ENCODE measurements at places on chromosomes 5 and 9. TPM values are rescaled to one million over a fixed set of nuclear protein-coding genes. Genes with fewer than 3 reads are reported as not detected.

DNA sequence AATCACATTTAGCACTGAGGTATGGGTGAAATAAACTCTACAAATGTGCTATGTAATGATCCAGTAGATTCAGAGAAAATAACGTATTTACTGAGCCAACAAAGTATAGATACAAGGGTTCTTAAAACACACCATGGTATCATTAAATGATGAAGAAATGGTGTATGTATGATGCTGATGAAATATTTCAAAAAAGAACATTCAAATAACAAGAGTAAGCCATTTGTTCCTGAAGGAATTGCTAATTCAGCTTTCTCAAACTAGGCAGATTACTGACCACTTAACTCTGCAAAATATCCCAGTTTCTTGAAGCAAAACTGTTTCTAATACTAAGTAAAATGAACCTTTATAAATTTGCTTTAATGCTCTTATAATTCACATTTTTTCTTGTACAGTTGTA lies 97.6 kb upstream of the IFNE start:
- DNase-seq: no peak

Gene ZER1
- polyA plus RNA-seq: 36.7 TPM

DNA sequence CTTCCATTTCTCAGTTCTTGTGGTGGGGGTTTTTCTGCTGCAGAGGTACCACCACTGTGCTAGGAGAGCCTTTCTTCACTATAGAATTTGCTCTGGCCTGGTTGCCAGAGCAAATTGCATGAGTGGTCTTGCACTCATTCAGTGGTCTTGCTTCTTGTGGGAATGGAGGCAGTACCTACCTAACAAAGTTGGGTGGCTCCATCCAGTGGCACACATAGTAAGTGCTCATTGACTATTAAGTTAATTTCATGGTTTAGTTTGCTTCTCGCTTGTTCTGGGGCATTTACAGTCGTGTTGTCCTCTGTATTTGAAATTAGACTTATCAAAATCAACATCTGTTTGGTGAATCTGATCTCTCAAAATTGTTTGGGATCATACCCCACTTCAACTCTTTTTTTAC lies 23.0 kb downstream of the SLC28A3 start:
- DNase-seq: no peak

DNA sequence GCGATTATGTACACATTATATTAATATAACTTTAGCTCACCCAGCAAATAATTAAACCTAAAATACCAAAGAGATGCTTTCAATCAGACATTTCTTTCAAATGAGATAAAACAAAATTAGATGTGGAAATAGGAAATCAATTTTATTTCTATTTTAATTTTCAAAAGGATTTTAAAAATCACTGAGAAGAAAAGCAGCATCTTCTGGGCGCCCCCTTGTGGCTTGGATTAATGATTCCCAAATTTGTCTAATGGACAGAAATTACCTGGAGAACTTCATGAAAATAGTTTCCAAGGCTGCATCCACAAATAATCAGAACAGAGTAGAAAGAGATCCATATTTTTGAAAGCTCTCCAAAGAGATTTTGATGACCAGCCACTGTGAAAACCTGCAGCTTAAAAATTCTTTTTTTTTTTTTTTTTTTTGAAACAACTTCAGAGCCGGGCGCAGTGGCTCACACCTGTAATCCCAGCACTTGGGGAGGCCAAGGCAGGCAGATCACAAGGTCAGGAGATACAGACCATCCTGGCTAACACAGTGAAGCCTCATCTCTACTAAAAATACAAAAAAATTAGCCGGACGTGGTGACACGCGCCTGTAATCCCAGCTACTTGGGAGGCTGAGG lies 50.9 kb upstream of the CEMIP2 start:
- DNase-seq: no peak

Gene BTNL8
- 135 TPM for polyA plus RNA-seq

GRCh38 chr9:71587576-71588362 lies 180.5 kb downstream of the CEMIP2 start:
- no peak for DNase-seq

Gene GBA2
- 127 TPM for polyA plus RNA-seq

GRCh38 chr5:69032009-69032408 lies 61.8 kb upstream of the SLC30A5 start:
- no peak for DNase-seq

DNA sequence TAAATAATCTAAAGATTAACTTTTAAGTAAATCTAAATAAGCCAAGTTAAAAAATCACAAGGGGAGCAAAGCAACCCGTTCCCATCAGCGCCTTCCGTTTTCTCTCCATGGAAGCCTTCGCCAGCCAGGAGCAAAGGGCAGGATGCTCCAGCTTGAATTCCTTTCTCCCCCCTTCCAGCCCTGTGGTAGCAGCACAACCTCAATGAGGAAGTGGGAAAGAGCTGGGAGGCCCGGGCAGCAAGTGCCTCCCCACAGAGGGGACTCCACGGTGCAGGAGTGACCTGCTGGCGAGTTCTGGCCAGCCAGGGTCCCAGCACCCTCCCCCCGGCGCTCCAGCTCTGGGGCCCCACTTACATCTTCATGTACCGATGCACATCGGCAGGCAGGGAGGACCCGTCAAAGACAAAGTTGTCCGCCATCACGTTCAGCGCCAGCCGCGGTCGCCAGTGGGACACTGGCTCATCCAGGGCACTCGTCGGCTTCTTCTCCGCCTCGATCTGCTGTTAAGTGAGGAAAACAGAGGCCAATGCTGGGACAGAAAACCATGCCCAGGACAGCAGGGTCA lies 6.3 kb downstream of the CLPTM1L start:
- no peak for DNase-seq

Gene NOL8
- 38.8 TPM for polyA plus RNA-seq

Gene CER1
- polyA plus RNA-seq: 0.06 TPM

- no peak for DNase-seq
Observed at GRCh38 chr5:168765551-168766425, 186.6 kb upstream of the PANK3 start.

- peak; percentile 27 for DNase-seq
Observed at GRCh38 chr5:89128906-89129625, 246.1 kb upstream of the MEF2C start.

Gene AQP3
- 103 TPM for polyA plus RNA-seq

- DNase-seq: no peak
Observed at GRCh38 chr9:91407580-91408318, 15.9 kb downstream of the NFIL3 start.

Gene GPR150
- 0.90 TPM for polyA plus RNA-seq

DNA sequence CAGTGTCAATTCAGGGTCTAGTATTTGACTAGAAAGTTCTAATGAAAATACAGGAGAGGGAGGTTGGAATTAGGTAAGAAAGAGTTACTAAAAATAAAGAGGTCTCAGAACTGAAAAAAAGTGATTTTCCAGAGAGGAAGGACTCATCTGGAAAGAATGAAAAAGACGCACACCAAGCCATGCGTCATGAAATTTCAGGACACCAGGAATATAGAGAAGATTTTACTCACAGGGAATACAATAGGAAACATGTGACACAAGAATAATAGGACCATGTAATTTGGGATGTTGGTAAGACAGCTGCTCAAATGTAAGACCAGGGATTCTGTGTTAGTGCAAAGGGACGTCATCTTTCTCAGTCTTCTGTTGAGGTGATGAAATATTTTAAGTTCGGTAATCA lies 224.7 kb downstream of the GDNF start:
- DNase-seq: no peak

Gene TMEM215
- 0.06 TPM for polyA plus RNA-seq

Gene DMRT3
- polyA plus RNA-seq: not detected

GRCh38 chr9:89661956-89662717 lies 57.3 kb downstream of the GADD45G start:
- DNase-seq: peak; percentile 98

GRCh38 chr9:35285731-35286130 lies 123.9 kb downstream of the UNC13B start:
- no peak for DNase-seq

- no peak for DNase-seq
Observed at GRCh38 chr5:139273322-139273571, 20.3 kb upstream of the MATR3 start.

DNA sequence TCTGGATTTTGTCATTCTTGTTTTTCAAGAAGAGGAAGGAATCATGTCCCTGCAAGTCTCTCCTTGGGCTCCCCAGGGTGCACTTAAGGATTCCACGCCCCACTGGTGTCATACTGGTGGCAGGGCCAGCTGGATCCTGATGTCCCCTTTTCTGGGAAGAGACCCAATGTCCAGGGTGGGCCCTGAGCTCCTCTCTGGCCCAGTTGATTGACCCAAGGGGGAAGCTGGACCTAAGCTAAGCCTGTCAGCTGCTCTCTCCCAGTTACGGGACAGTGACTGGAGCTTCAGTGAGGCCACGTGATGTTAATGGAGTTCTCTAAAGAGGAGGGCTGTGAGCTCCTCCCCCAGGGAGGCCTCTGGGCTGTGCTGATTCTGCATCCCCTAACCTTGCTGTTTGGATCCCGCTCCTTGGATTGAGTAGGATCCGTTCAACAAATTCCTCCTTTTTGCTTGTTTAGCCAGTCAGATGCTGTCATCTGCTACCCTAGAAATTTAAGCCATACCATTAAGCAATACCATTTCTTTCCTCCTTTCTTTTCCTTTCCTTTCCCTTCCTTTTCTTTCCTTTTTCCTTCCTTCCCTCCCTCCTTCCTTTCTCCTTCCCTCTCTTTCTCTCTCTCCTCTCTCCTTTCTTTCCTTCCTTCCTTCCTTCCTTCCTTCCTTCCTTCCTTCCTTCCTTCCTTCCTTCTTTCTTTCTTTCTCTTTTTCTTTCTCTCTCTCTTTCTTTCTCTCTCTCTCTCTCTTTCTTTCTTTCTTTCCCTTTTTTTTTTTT lies 17.2 kb downstream of the NKX2-5 start:
- no peak for DNase-seq

Gene TSSK1B
- polyA plus RNA-seq: not detected
